ENCODE measurements at places on chromosomes 6 and 20. TPM values are rescaled to one million over a fixed set of nuclear protein-coding genes. Genes with fewer than 3 reads are reported as not detected.

TSBP1 gene
- total RNA-seq = not detected

DNA sequence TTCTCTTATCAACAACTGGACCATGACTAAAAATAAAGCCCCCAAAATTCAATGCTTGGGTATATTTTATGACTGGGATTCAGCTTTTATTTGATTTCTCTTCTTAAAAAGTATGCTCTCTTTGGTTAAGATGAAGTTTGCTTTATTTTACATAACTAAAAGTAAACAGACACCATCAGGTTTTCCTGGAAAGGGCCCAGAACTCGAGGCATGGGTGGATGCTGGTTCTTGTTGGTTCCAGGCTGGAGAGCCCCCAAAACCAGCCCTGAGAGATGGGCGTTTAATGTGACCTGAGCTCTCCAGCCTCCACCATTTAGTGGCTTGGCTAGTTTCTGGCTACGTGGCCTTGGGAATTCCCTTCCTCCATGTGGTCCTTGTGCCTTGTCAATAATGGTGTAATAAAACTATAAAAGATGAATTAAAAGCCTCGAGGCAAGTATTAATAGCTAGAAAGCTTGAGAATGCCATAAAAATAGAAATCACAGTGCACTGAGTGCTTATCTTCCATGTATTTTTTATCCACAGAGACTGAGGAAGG is 34.1 kb downstream of the BANF2 start:
- no peak for DNase-seq

GRCh38 chr20:32062776-32063170 is 10.7 kb downstream of the HCK start:
- DNase-seq = no peak

DNA sequence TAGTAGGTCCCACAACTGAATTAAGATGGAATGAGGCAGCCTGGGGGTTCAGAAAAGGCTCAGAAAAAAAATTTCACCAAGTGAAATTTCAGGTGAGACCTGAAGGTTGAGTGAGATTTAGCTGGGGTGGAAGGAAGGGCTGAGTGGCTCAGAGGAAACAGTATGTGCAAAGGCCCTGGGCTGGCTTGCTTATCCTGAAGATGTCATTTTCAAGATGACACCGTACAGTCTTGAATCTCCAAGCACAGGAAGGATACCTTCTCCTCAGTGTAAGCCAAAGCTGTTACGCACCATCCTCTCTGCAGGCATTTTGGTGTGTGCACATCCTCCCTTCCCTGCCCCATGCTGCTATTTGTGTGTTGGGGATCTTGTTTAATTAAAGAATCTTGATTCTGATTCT is 43.0 kb upstream of the RANBP9 start:
- DNase-seq = no peak

DNA sequence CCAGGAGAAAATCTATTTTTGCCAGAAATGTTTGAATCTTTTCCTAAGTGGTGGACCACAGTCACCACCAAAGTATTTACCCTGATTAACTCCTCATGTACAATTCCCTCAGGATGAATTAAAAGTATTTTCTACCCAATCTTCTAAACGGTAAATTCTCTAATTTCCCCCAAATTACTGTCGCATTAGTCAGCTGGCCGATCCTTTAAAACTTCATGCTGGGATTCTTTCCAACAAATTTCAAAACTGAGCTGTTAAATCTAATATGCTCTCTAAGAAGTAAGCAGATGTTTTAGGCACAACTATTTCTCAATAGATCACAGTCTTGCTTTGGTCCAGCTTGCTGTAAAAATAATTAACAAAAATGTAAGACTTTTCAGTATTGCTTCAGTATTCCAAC is 447.2 kb downstream of the FRK start:
- peak; percentile 41 for DNase-seq

DNA sequence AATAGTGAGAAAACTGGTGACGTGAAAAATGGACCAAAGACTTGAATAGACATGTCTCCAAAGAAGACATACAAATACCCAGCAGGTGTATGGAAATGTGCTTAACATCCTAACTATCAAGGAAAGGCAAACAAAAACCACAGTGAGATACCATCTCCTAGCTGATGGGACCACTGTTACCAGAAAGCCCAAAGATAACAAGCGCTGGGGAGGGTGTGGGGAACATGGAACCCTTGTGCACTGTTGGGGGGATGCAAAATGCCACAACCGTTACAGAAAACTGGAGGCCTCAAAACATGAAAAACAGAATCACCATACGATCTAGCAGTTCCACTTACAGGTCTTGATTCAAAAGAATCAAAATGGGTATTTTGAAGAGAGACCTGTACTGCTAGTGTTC is 19.8 kb upstream of the RBM38 start:
- DNase-seq = no peak

- DNase-seq = peak; percentile 14
These were observed 262.4 kb upstream of the MARCKS start for GRCh38 chr6:113594726-113595125.

DNA sequence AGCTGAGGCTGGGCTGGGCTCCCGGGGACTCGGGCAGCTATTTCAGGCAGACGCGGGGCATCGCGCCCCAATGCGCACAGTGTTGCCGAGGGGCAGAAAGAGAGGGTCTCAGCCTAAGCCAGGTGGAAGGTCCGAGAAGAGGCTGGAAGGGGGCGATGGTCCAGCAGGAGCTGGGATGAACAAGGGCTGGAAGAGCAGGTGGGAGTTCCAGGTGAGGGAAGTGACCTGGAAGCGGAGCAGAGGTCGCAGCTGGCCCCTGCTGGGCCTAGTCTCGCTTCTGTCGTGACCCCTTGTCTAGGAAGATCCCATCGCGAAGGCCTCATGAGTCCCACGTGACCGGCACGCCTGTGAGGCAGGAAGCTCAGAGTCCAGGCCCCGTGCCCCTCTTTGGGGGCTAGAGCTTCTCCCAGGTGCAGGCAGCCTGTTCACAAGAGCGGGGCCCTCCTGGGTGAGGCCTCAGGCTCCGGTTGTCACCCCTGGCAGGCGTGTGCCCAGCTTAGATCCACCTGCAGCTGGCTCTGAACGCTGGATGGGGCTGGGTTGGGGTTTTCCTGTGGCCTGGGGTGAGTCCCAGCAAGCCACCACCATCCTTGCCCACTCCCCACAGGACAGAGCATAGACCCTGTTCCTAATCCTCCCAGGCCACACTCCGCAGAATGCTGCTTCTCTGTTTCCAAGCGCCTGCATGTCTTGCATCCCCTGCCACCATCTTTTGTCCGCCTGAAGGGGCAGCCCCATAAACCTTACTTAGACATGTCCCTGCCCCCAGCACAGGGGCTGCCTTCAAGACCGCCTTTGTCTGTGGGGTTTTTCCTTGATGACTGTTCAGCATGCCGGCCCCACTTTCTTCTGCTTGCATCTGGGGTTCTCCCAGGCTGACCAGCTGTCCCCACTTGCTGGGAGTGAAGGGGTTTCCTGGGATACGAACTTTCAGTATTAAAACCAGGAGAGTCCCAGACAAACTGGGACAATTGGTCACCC is 15.1 kb downstream of the SLC22A3 start:
- no peak for DNase-seq

DNA sequence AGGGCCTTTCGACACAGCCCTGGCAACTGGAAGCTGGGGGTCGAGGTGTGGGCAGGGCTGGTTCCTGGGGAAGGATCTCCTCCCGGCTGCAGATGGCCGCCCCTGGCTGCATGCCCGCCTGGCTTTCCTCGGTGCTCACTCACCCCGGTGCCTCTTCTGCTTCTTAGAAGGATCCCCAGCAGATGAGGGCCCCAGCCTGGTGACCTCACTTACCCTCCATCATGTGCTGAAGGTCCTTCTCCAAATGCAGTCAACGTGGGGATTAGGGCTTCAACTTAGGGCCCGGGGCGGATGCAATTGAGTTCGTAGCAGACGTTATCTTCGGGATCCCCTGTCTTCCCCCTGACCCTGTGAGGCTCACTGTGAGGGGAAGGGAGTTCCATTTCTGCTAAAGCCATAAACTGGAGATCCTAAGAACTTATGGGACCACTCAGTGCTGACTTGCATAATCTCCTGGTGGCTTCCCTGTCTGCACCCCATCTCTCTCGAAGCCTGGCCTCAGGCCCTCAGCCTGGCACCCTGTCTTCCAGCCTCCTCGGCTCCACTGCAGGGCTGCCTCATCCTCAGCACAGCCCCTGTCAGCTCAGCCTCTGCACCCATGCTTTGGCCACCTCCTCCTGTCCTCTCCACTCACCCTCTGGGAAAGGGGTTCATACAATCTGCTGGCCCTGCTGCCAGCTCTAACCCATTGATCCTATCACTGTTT is 92.6 kb downstream of the THBS2 start:
- no peak for DNase-seq

GRCh38 chr6:10655508-10656055 is 38.8 kb downstream of the C6orf52 start:
- no peak for DNase-seq

- no peak for DNase-seq
These were observed 10.6 kb downstream of the TMEM242 start for GRCh38 chr6:157312757-157313156.

DNA sequence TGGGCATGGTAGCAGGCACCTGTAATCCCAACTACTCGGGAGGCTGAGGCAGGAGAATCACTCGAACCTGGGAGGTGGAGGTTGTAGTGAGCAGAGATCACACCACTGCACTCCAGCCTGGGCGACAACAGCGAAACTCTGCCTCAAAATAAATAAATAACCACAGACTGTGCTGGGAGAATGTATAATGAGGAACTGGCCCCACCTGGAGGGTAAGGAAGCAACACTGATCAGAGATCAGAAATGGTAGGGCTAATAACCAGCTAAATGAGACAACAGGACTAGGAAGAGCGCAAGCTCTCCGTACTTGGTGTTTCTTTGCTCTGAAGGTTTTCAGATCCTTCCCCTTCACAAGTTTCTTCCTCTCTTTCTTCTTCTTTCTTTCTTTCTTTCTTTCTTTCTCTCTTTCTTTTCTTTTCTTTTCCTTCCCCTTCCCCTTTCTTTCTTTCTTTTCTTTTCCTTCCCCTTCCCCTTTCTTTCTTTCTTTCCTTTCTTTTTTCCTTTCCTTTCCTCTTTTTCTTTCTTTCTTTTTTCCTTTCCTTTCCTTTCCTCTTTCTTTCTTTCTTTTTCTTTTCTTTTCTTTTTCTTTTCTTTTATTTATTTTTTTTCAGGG is 14.6 kb downstream of the CCM2L start:
- no peak for DNase-seq
